ENCODE measurements at places on chromosomes 3 and 15.

DNA sequence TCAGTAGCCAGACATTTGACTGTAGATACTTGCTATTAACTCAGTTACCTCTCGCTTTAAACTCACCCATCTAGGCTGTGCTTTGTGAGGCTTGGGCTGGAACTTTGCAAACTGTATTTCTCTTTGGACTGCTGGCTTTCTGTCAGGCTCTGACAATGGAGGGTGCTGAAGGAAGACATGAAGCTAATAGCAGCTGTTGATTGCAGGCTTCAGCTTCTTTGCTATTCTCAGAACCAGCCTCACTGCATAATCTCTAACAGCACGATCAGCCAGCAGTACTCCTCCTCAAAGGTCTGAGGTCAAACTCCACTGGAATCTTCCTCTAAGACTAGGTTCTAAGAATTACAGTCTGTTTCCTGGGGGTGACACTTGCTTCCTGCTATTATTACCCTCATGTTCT, 295.6 kb downstream of the ZBBX start:
- peak; percentile 40 for DNase-seq

DNA sequence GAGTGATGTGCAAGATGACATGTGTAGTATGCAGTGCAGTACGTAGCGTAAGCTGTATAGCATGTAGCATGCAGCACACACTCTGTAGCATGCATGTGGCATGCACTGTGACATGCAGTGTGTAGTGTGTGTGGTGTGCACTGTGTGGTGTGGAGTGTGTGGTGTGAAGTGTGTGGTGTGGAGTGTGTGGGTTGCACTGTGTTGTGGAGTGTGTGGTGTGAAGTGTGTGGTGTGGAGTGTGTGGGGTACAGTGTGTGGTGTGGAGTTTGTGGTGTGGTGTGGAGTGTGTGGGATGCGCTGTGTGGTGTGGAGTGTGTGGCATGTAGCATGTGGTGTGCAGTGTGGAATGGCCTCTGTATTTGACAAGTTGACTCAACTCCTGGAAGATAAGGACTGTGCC, 39.2 kb downstream of the ROPN1B start:
- DNase-seq = no peak

DNA sequence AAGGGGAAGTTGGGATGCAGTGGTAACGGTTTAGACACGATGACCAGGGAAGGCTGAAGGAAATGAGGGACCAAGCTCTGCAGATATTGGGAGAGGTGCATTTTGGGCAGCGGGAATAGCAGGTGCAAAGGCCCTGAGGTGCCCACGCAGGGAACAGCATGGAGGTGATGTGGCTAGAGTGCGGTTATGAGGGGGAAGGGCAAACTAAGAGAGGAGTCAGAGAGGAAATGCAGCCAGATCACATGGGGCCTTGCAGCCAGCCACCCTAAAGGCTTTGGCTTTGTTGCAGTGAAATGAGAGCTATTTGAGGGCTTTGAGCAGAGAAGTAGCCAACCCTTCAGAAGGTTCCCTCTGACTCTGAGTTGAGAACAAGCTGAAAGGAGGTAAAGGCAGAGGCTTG, 2.6 kb downstream of the SPATA12 start:
- DNase-seq = no peak

GRCh38 chr3:128326051-128326823, 140.5 kb downstream of the DNAJB8 start:
- DNase-seq = no peak

GRCh38 chr3:13947912-13948311, 68.0 kb upstream of the WNT7A start:
- DNase-seq = no peak

DNA sequence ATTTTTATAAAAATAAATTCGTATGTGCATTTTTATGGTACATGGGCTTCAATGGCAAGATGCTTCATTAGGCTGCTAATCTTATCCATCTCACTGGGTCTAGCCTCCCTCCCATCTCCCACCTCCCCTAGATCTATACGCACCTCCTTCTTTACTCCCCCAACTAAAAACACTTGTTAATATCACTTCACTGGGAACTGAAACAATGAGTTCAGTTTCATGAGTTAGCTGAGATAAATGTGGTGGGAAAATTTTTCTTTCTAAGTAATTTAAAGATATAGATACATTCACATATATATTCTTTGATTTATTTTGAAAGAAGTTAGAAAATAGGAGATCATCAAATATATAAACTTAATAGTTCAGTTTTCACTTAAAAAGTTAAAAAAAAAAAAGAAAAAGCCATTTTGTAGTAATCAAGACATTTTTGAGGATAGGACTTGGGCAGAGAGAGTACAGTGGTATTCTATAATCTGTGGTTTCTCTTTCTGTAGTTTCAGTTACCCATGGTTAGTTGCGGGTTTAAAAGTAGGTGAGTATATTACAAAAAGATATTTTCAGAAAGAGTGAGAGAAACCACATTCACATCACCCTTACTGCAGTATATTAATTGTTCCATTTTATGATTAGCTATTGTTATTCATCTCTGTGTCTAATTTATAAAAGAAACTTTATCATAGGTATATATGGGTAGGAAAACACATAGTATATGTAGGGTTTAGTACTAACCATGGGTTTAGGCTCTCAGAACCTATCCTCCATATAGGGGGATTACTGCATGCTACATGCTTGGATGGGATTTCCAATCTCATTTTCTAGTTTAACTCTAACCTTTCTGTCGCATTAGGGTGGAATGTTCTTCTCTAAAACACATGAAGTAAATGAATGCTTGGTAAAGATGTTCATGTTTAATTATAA, 316.0 kb upstream of the CBLB start:
- DNase-seq = no peak

DNA sequence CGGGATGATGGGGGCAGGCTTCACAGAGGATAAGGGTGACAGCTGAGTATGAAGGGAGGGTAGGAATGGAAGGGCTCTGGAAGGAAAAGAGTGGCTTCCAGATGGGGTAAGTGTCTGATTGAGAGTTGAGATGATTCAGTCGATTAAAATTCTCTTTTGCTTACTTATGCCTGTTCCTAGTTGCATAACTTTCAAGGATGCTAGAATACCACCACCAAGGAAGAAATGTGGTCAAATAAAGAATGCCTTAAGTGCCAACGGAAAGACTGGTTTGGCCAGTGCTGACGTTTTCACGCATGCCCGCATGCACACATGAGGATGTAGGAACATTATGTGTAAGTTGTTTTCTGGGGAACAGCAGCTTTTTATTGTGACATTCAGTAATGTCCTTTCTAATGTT, 263.4 kb upstream of the WNT5A start:
- no peak for DNase-seq

DNA sequence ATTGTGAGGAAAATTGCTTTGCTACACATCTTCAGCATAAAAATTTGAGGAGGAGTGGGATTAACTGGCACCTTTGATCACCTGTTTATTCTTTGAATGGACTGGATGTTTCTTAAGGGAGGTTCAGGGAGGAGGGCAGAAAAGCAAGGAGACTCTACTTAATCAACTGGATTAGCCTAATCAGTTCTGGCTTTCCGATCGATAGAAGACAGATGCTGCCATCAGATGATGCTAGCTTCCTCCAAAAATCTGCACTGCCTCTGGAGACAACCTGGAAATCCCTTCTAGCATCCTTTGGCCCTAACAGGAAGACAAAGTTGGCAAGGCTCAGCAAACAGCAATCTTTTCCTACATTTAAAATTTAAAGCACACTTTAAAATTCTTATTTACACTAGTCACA, 197.8 kb downstream of the EBLN2 start:
- DNase-seq = no peak

GRCh38 chr3:123768480-123769355, 115.4 kb downstream of the MYLK start:
- DNase-seq = no peak

- DNase-seq = peak; percentile 45
These were observed at the start of gene PODXL2 for GRCh38 chr3:127628788-127629466. TSS of gene PODXL2 (plus strand) at chr3:127629185. CDS start at chr3:127629220, 35 bp downstream.

- peak; percentile 81 for DNase-seq
These were observed 74.4 kb downstream of the DLG1 start for GRCh38 chr3:197224034-197224444.

GRCh38 chr3:31100519-31100918, 206.1 kb upstream of the GADL1 start:
- no peak for DNase-seq

DNA sequence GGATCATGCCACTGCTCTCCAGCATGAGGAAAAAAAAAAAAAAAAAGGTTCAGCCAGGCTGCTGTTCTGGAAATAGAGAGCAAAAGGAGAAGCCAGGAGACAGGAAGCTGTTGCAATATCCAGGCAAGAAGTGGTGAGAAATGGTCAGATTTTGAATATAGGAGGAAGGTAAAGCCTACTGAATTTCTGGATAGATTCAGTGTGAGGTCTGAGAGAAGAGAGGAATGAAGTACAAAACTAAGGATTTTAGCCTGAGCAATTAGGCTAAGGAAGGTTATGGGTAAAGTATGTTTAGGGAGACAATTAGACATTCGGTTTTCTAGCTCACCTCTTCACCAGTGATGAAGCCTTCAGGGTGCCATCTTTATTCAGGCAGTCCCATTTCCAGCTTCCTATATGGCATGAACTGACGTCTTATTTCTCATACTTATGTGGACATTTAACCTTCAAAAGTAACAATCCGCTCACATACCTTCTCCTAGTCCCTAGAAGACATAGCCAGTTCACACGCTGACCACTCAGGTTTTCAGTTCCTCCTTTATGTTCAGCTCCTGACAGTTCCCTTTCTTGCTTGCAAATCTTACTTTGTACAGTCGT, 57.2 kb downstream of the KIF9 start:
- peak; percentile 73 for DNase-seq

Measured in Kasumi-1 (cell line).